ENCODE measurements at places on chromosomes 3 and 15.

DNA sequence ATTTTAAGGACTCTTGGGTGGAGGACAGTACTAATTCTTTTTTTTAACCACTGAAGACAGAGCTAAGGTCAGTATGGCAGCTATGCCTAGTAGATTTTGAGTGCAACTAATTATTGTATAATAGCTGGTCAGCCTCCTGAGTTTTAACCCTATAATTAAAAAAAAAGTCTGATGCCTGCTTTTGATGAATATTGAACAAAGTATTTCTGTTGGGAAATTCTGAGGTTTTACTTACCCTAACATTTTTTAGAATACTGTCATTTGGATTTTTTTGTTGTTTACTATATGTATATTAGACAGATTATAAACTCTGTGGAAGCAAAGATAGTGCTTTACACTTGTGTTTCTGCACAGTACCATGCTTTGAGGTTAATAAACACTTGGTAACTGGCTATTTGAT, 20.8 kb downstream of the TCF12 start:
- no peak for DNase-seq

DNA sequence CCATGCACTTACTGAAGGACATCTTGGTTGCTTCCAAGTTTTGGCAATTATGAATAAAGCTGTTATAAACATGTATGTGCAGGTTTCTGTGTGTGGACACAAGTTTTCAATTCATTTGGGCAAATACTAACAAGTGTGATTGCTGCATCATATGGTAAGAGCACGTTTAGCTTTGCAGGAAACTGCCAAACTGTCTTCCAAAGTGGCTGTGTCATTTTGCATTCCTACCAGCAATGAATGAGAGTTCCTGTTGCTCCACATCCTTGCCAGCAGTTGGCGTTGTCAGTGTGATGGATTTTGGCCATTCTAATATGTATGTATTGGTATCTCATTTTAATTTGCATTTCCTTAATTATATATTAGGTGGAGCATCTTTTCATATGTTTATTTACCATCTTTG, 280.1 kb downstream of the SV2B start:
- no peak for DNase-seq

- DNase-seq, result no peak
Observed at GRCh38 chr3:102085431-102086176, 236.3 kb downstream of the NFKBIZ start.

GRCh38 chr15:61649046-61649445, 411.2 kb downstream of the VPS13C start:
- no peak for DNase-seq

DNA sequence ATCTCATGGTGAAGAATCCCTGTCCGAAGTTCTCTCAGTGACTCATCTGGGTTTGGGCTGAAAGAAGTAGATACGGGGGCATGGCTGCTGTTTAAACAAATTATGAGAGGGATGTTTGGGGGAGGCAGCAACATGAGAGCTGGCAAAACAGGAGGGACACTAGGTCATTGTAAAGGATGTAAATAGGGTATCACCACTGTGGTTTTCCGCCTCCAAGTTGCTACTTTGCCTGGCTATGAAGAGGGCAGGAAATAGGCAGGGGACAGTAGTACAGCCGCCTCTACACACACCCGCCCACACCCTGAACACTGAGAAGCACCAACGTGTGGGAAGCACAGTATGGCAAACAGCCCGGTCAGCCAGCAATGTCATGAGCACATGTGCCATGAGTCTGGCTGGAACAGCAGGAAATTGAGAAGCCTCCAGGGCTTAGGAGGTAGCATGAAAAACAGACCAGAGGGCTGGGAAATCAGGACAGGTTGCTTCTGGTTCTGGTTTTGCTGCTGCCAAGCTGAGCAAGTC, 17.1 kb downstream of the HEXA start:
- no peak for DNase-seq

DNA sequence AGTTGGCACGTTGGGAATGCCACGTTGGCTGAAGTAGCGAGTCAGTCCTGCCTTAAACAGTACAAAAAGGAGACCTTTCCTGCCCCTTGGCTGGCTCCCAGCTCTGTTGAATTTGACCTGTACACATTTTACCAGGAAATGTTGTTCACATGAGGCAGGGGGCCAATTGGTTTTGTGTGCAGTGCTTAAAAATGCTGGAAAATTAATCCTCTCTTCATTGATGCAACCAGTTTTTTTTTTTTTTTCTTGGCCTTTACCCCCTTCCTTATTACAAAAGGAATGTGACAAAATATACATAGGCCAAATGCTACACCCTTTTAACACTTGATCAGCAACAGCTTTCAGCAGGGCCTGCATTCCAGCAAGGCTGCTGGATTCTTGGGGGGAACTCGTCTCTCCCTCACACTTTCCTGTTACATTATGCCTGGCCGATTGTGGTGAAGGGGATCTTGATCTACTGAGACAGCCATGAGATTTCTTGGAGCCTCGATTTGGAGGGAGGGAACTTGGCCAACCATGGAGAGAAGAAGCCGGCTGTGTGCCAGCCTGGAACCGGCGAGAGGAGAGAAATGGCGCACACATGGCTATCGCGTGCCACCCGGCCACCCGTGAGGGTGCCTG, 93.1 kb downstream of the DNASE1L3 start:
- no peak for DNase-seq

DNA sequence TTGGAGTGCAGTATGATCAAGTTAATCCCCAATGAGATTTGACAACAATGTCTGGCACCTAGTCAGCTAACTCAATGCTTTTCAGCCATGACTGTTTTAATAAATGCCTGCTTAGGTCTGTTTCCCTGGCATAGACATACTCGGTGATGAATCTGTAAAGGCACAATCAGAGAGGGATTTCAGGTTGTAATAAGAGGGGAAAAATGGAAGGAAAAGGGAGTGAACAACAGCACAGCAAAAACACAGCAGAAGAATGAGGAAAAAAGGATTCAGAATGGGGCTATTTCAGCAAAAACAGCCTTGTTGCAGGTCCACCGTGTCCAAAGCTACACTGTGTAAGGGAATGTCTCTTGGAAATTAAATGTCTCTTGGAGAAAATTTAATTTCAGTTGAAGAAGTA, 19.3 kb upstream of the CHD2 start:
- DNase-seq, result no peak

All from GM13977 (cell line).